ENCODE measurements at places on chromosomes 6 and 20.

GRCh38 chr6:156283091-156283490 is 494.1 kb upstream of the ARID1B start:
- no peak for DNase-seq

GRCh38 chr6:135796643-135797305 is 54.7 kb upstream of the PDE7B start:
- peak; percentile 13 for DNase-seq

DNA sequence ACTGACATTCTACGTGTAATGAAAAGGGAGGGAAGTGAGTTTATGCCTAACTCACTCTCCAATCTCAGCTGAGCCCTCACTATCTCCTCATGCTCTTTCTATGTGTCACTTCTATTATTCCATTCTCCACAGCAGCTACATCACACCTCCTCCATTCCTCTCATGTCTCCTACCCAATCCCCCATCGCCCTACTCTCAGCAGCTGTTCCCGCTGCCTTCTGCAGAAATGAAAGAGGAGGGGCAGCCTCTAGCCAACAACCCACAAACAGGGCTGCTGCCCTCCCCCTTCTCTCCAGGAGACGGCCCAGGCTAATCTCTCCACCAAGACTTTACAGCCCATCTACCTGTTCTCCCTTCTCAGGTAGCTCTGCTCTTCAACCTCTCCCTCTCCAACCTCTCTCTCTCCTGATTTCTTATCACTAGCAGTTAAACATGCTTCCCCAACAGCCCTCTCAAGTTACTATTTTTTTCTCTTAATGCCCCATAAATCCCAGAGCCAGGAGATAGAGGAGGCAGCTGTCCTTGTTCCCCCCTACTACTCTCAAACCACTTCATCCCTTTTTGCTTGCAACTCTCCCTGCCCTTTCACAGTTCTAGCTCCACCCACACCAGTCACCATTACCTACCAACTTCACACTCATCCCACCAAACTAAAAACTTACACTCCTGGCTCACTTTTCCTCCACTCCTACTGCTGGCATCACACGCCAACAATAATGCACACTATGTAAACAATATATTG is 136.5 kb downstream of the BTBD9 start:
- no peak for DNase-seq

GRCh38 chr6:17813542-17813941 is 106.8 kb upstream of the NUP153 start:
- no peak for DNase-seq

DNA sequence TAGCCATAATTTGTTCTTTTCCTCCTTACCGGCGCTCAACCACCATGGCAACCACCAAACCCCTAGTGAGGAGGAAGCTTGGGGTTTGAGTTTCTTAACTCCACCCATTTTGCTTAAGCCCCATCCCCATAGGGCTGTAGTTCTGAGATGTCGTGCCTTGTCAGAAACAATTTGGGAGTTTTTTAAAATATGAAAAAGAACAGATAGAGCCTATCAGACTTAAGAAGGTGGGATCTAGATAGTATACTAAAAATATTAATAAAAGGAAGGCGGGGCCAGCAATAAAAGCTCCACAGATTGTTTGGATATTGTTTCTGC is 5.6 kb downstream of the BRD2 start:
- DNase-seq: peak; percentile 74

GRCh38 chr20:58523072-58523970 is 8.1 kb upstream of the APCDD1L start:
- no peak for DNase-seq

- no peak for DNase-seq
Observed at GRCh38 chr6:30067460-30068139, 602 bp downstream of the PPP1R11 start.

DNA sequence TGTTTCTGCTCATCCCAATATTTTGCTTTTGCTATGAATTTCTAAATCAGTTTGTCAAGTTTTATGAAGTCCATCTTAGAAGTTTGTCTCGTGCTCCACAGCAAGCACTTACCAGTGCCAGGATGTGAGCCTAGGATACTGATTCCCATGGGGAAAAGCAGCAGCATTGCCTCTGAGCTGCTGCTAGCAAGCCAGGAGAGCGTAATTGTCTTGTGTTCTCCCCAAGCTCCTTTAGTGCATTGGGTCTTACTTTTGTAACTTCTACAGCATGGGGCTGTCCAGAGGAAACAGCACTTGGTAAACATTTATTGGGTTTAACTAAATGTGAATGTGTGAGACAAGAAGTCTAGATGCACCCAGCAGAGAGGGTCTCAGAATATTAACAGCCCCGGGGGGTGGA is 76.1 kb downstream of the RNF182 start:
- peak; percentile 16 for DNase-seq

GRCh38 chr6:130063806-130064205 is 45.4 kb downstream of the L3MBTL3 start:
- DNase-seq: no peak

DNA sequence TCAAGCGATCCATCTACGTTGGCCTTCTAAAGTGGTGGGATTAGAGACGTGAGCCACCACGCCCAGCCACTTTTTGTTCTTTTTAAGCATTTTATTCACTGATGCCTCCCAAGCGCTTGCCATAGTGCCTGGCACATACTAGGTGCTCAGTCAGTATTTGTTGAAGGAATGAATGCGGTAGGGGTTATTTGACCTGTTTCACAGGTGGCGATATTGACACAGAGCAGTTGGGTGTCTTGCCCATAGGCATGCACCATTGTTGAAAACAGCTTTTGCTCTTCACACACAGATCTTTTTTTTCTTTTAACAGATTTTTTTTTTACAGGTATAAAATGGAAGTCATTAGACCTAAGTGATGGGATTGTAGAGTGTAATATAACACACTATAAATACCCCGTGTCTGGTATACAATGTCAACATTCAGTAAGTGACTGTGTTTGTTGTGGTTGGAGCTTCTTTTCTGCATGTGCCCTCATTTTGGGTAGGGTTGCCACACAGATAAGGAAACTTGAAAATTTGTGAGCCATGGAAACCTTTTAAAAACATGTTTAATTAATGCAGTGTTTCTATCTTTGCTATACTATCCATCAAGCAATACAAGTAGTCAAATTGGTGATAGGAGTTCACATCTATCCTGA is 24.8 kb downstream of the RREB1 start:
- DNase-seq: no peak

Measured in cardiac muscle cell (in vitro differentiated cells and primary cell).